Stimulated activated CD8-positive, alpha-beta memory T cell treated with anti-CD3 and anti-CD28 coated beads, Interleukin-12 subunit alpha, Interleukin-12 subunit beta, amount 100 ng/mL, for 4 hours (primary cell): ENCODE measurements at places on chromosomes 6 and 20.

DNA sequence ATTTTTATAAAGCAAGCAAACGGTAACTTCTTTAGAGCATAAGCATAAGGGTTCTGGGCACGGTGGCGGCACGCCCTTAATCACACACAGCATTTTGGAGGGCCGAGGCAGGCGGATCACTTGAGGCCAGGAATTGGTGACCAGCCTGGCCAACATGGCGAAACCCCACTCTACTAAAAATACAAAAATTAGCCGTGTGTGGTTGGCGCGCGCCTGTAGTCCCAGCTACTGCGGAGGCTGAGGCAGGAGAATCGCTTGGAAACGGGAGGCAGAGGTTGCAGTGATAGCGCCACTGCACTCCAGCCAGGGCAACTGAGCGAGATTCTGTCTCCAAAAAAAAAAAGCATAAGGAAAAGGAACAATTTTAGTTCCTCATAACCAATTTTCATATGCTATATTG, 2.6 kb downstream of the SENP6 start:
- DNase-seq, result no peak

- DNase-seq, result no peak
Measured at GRCh38 chr6:4903751-4904370, 100.0 kb downstream of the RPP40 start.

DNA sequence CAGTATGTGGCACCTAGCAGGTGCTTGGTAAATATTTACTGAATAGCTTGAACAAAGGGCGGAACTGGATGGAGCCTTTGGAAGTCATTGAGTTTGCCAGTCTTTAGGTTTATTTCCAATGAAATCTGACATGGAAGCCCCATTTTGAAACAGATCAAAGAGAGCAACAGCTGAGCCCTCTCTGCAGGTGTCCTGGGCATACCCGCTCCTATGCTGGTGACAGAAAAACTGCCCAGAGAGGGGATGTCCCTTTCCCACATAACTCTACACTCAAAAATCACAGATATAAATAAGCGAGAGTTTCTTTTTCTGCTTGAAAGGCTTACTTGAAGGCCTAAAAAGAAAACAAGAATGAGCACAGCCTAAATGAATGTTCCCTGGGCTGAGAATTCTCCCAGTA, 53.0 kb upstream of the RALY start:
- DNase-seq, result no peak

DNA sequence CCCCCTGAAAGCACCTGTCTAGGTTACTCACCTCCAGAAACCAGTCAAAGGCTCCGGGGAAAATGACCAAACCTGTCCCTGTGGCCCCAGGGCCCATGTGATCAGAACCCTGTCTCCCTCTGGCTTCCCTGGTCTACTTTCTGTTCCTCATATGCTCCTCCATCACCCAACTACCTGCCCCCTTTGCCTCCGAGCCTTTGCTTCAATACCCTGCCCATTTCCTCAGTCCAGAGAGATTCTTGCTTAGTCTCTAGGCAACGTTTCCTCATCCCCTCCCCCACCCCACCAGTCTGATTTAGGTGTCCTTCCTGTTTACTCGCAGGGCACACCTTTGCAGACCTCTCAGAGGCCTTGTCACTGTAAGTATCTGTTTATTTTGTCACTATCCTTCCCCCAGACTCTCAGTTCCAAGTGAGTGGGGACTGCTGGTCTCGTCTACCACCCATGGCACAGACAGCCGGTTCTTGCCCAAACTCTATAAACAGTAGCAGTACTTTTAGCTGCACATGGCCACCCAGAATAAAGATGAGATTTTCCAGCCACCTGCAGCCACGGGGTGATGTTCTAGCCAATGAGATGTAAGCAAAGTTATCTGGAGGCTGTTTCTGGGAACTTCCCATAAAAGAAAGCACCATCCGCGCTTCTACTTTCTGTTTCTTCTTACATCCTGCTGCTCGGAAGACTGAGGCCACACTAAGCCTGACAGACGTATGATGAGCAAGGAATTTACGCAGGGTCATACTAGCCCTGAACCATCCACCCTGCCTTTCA, 13.3 kb downstream of the ELOVL5 start:
- DNase-seq, result peak; percentile 38

- DNase-seq, result no peak
Measured at GRCh38 chr20:44651684-44652423, at the start of gene ADA. ADA (minus strand) TSS chr20:44651699; CDS start chr20:44651607, 92 bp downstream.

DNA sequence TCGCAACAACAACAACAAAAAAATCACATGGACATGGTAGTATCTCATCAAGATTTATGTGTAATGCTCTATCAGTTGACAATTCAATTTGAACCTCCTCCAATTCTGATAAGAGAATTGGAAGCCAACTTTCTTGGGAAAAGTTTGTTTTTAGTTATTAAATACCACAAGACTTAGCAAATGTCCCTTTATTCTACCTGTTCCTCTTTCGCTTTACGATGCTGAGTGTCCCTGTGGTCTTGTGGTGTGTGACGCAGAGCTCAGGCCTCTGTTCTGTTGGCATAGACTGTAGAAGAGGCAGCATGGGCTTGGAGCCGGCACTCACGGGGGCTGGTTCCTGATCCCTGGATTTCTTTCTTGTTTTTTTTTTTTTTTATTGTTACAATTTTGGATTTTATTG, 76.7 kb downstream of the PSMB1 start:
- no peak for DNase-seq

GRCh38 chr20:63125581-63125837, 90.4 kb downstream of the YTHDF1 start:
- no peak for DNase-seq

DNA sequence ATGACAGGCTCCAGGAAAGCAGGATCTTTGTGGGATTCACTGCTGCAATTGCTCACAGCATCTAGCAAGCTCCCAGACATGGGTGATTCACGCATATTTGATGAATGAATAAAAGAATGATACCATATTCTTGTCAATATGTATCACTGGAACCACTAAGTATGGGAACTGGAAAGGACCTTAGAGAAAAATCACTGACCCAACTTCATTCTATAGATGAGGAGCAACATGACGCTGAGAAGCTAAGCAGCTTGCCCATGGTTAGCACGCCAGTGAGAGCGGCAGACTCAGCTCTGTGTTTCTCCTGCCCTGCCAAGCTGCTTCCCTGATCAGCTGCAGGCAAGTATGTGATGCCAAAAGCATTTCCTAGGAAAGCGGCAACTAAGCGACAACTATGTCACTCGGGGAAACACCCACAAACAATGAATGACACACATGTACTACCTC, 66.8 kb downstream of the PPP1R3G start:
- DNase-seq, result no peak

DNA sequence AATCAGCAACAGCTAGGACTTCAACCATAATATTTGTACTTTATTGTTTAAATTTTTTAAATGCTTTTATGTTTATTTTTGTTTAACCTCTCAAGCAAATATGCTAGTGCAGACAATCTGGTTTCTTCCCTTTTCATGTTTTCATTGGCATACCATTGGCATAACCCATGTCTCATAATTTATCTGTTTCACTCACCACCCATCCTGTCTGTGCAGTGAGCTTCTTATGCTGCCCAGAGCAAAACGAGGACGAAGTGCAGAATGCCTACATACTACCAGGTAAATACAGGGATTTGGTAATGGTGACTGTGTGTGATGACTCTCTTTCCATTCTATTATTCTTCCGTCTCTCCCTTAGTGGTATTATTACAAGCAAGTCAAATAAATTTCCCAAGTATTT, 361.4 kb upstream of the KCNQ5 start:
- no peak for DNase-seq

- peak; percentile 42 for DNase-seq
Measured at GRCh38 chr6:20319520-20320357, 81.9 kb upstream of the E2F3 start.

DNA sequence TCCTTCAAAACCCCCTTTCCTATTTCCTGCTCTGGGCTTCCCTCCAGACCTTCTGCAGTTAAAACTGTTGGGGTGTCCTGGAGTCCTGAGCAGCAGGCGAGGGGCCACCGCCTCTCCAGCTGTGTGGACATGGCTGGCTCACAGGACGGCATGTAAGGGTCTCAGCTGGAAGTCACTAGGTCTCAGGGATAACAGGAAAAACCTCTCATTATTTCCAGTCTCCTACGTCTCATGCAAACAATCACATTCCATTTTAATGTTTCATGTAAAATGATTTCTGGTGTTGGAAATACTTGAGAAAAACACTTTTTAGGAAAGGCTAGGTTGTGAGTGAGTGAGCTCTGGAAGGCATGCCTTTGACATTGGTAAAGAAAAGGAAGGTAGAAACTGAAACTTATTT, 158.7 kb downstream of the SCML4 start:
- no peak for DNase-seq

GRCh38 chr6:169292338-169293124, 38.9 kb upstream of the THBS2 start:
- no peak for DNase-seq
